ENCODE measurements at places on chromosomes 13 and 19. TPM values are rescaled to one million over a fixed set of nuclear protein-coding genes. Genes with fewer than 3 reads are reported as not detected.

Gene PCDH9
- 0.20 TPM for total RNA-seq

GRCh38 chr13:39322836-39323585, 280.0 kb downstream of the LHFPL6 start:
- no peak for DNase-seq

DNA sequence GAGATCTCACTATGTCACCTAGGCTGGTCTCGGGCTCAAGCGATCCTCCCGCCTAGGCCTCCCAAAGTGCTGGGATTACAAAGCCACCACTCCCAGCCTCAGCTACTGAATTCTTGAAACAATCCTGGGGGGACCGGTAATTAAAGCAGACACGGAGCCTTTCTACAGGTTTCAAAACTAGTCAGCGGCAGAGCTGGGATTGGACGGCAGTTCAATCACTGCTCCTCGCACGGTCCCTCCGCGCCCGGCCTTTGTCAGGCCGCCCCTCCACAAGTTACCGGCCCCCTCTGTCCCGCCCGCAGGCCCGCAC, 229 bp downstream of the BORCS8 start:
- no peak for DNase-seq

DNA sequence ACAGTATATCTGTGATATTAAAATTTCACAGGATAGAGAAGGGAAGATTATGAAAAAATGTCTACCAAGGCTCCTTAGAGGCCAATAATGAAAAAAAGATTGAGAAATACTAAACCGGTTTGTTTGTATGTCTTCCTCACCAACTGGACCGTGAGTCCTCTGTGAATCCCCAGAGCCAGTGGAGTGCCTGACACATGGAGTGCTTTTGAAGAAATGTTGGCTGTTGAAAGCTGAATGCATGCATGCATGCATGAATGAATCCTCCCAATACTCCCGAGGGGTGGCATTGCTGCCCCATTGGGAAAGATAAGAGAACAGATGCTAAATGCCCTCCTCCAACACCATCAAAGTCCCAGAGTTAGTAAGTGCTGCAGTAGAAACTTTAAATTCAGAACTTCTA, 152.7 kb upstream of the SERP2 start:
- no peak for DNase-seq

Measured in natural killer cell treated with Interleukin-12 subunit alpha and Interleukin-12 subunit beta and Interleukin-15 and Interleukin-18, amount 100 ng/mL, for 72 hours (primary cell).